ENCODE measurements at places on chromosomes 2 and 18.

DNA sequence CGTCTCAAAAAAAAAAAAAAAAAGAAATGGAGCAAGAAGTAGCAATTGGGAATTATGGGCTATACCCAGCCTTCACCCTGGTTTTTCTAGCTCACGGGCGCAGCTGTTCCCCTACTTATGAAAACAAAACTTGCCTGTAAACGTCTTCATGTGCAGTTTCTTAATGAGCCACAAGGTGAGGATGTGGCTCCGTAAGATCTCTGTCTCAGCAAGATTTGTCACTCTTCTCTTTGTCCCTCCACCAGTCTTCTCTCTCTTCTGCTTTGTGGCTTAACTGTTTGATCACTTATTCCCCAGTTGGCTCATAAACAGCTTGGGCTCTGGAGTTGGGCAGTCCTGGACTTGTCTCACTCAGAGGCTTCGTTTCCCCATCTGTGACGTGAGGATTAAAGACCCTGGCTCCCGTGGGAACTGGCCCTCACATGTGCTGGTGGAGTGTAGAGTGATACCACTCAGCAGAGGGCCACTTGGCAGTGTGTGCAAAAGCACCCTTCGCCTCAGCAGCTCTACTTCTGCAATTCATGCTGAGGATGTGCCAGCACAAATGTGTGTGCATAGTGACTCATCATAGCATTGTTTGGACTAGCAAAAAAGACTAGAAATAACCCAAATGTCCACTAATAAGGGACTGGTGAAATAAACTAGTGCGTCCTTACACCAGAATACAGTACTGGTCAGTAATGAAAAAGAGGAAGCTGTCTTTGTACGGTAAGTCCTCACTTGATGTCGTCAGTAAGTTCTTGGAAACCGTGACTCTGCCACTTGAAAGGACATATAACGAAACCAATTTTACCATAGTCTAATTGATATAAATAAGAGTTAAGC is 8.7 kb downstream of the CEP68 start:
- peak; percentile 94 for DNase-seq

GRCh38 chr18:76323891-76324290 is 171.2 kb downstream of the ZNF516 start:
- DNase-seq: no peak

DNA sequence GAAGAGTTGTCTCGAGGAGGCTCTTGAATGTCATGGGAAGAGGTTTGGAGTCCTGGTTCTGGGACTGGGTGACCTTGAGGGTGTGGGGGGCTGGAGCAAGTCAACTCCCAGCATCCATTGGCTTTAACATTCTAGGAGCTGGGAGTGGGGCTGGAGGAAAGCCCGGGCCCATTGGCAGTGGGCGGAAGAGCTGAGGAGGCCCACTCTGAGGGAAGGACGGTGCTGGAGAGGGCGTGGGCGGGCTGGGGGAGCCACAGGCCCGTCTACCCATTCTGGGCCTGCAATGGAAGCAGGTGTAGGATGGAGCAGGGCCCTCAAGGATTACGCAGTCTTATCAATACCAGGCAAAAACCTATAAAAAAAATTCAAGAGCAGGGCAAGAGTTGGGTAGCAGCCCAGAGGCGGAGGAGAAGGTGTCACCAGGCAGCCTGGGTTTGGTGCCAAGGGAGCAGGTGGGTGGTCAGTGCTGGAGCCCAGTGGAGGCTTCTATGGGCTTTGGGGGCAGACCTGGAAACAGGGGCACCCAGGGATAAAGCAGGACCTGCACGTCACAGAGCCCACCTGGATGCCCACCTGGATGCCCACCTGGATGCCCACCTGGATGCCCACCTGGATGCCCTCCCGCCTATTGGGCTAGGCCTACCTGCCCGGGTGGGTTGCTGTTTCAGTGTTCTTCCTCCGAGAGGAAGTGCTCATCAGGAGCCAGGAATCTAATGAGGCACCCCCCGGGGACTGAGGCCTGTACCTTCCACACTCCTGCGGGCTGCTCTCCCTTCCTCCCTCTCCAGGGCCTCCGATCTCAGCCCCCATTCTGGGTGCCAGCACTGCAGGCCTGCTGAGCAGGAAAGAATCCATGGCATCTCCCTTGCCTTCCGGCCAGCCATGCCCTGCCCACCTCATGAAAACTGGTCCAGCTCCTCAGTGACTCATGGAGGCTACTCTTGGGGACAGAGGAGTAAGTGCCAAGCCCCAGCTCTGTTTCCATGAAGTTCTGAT is 71.3 kb downstream of the CTIF start:
- DNase-seq: peak; percentile 77

DNA sequence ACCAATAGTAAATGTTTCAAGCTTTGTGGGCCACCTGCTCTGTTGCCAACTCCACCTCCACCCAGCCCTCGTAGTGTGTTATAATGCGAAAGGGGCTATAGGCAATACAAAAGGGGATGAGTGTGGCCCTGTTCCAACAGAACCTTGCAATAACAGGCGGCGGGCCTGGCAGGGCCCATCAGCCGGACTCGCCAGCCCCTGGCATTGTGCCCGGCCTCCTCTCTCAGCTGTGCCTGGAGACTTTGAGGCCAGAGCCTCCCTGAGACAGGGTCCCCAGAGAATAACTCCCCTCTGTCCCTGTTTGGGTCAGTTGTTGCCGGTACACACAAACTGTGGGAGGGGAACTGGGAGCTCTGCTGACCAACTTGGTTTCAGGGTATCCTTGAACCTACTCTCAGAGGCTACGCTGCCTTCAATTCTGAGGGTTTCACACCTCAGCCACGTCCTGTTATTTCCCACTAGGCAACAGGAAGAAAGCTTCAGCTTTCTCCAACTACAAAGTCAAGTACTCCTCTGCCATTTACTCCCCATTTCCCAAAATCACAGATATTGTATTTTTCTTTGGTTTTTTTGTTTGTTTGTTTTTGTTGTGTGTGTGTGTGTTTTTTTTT is 58.0 kb upstream of the ZNF236 start:
- no peak for DNase-seq

- no peak for DNase-seq
Observed at GRCh38 chr2:193315428-193316091, 1120.8 kb upstream of the TMEFF2 start.

- no peak for DNase-seq
Observed at GRCh38 chr2:241871538-241872312, 2.2 kb downstream of the RTP5 start.

- DNase-seq: no peak
Observed at GRCh38 chr2:143564419-143564818, 435.2 kb downstream of the ARHGAP15 start.

GRCh38 chr2:144288438-144288837 is 231.5 kb downstream of the ZEB2 start:
- DNase-seq: no peak

- DNase-seq: peak; percentile 7
Observed at GRCh38 chr2:178764097-178764496, 43.1 kb downstream of the TTN start.

GRCh38 chr2:20640411-20641122 is 10.3 kb downstream of the HS1BP3 start:
- DNase-seq: peak; percentile 58

GRCh38 chr2:186431306-186431705 is 54.8 kb upstream of the ZC3H15 start:
- DNase-seq: no peak

GRCh38 chr2:4765787-4766530 is 926.2 kb upstream of the SOX11 start:
- DNase-seq: no peak

GRCh38 chr18:34283506-34283905 is 58.8 kb upstream of the NOL4 start:
- no peak for DNase-seq

GRCh38 chr2:236720974-236721540 is 151.4 kb downstream of the ACKR3 start:
- DNase-seq: no peak

DNA sequence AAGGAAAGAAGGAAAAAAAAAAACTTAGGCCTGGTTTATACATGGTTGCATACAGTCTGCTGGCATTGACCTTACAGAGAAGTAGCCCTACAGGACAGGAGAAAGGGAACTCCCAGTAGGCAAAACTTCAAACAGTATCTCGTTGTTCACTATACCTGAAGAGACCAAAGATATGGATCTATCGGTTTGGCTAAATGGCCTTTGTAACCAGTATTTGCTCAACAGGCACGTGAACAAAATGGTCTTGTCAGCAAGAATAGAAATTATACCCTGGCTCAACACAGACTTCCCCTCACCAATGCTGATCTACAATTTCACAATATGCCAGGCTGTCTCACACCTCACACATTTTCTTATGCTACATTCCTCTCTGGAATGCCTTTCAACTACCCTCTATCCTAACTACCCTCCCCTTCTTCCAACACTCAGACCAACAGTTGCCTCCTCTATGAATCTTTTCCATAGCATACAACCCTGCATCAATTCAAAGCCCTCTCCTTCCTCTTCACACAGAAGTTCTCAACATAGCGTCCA is 13.7 kb downstream of the HYCC2 start:
- no peak for DNase-seq

GRCh38 chr2:149827585-149828126 is 240.1 kb upstream of the MMADHC start:
- peak; percentile 45 for DNase-seq

GRCh38 chr2:239694487-239694886 is 293.7 kb upstream of the HDAC4 start:
- no peak for DNase-seq

- no peak for DNase-seq
Observed at GRCh38 chr2:196503398-196503797, 136.1 kb upstream of the CCDC150 start.

DNA sequence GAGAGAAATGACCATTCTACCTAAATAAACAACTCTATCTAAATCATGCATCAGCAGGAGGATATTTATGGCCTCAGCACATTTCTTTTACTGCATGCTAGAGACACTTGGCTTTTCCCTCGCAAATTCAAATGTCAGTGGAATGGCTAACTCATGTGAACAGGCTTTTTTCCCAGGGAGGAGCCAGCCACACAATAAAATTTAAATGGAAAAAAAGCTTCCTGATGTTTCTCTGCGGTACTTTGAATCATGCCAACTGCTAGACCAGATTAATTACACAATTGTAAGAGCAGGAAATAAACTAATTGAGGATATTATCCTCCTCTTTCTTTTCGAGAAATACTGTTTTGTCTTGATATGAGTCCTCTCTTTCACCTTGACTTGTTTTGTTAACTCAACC is 676.3 kb downstream of the IRS1 start:
- DNase-seq: no peak

DNA sequence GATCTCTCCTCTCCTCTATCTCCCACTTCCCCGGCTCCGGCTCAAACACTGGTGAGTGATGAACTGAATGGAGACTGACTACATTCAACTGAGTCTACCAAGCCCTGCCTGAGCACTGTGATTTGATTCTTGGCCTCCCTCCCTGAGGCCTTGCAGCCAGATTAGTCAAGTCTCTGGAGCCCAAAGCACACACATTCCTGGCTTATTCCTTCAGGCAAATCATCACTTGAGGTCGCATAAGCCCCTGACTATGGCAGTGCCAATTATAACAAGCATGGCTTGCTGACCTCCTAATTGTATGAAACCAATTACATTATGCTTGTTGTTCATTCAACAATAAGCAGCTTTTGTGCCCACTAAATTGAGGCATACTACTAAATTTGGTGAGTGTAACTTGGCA is 34.6 kb downstream of the EFEMP1 start:
- DNase-seq: peak; percentile 93

- no peak for DNase-seq
Observed at GRCh38 chr2:26581991-26582842, 58.9 kb downstream of the CIB4 start.

DNA sequence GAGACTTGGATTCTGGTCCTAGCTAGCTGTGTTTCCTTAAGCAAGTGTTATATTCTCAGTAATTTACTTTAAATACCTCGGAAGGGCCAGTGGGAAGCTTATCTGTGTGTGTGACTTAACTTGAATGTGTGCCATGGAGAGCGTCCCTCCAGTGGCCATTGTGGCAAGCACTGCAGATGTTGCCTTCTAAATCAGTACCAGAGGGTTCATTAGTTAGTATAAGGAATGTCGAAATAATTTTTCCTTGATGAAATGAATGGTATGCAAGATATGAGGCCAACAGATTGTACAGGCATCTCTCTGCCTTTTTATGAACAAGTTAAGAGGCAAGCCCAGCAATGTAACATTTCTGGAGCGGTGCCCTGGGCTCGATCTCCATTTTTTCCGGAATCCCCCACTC is 52.0 kb downstream of the FBXO36 start:
- DNase-seq: peak; percentile 56

- DNase-seq: peak; percentile 64
Observed at GRCh38 chr2:201768918-201769317, 11.8 kb downstream of the ALS2 start.

GRCh38 chr2:235533616-235534385 is 40.0 kb downstream of the AGAP1 start:
- DNase-seq: no peak

DNA sequence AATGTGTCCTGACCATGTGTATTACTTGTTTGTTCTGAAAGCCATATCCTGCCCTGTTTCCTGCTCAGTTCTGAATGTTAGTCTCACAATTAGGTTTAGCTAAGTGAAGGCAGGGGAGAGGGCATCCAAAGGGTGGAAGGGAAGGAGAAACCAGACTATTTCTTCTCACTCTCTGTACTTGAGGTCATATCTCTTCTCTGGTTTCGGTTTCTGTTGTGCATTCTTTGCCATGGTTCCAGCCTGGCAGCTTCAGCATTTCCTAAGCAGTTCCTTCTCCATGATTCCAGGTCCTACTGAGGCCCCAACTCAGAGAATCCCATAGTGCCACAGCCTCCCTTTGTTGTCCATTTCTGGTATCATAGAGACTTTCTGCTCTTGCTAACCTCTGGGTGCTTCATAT is 40.3 kb upstream of the HNMT start:
- DNase-seq: peak; percentile 6
